MCF 10A (cell line): ENCODE measurements at places on chromosomes 16 and 17. TPM values are rescaled to one million over a fixed set of nuclear protein-coding genes. Genes with fewer than 3 reads are reported as not detected.

TEX19 gene
- not detected in 2 replicates for total RNA-seq

TNK1 gene
- total RNA-seq, result 6.4 and 8.0 TPM in 2 replicates

- no peak for DNase-seq
Measured at GRCh38 chr17:45663772-45664171, 120.3 kb upstream of the CRHR1 start.

NRN1L gene
- total RNA-seq, result 0.81 TPM in 1 of 2 replicates, not detected in the other

P2RX1 gene
- total RNA-seq, result not detected in 2 replicates

ANKRD40CL gene
- not detected in 2 replicates for total RNA-seq

DNA sequence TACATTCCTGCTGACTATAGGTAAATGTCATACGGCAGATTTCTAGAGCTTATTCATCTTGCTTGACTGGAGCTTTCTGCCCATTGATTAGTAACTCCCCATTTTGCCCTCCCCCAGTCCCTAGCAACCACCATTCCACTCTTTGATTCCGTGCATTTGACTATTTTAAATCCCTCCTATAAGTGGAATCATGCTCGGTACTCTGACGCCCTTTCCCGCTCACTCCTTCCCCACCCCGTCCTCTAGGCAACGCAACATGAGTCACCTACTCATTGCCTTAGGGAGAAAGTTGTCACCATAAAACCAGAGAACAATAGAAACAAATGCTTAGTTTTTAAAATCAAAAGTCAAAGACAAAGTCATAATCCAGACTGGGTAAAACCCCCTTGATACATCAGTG, 45.5 kb upstream of the RBBP6 start:
- peak; percentile 81 for DNase-seq
